ENCODE measurements at places on chromosomes 2 and 18.
A peak's percentile ranks its signal among the peaks of the same experiment; 100 is the strongest.

- no peak for DNase-seq
Observed at GRCh38 chr2:207103132-207103531, 62.6 kb downstream of the KLF7 start.

DNA sequence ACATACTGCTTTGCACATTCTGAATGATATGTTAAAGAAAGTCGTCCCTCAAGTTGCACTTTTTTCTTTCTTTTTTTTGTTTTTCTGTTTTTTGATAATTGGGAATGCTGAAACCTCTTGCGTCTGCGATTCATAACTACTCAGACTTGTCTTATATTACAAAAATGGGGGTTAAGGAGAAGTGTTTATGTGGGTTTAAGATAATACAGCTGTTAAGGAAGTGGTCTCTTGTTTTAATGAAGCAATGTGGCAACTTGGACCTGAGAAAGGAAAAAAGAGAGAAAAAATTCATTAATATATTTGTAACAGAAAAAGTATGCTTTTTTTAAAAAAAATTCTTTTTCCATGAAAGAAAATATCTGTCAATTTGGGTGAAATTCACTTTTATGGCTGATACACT, 268.5 kb upstream of the CCDC68 start:
- no peak for DNase-seq

DNA sequence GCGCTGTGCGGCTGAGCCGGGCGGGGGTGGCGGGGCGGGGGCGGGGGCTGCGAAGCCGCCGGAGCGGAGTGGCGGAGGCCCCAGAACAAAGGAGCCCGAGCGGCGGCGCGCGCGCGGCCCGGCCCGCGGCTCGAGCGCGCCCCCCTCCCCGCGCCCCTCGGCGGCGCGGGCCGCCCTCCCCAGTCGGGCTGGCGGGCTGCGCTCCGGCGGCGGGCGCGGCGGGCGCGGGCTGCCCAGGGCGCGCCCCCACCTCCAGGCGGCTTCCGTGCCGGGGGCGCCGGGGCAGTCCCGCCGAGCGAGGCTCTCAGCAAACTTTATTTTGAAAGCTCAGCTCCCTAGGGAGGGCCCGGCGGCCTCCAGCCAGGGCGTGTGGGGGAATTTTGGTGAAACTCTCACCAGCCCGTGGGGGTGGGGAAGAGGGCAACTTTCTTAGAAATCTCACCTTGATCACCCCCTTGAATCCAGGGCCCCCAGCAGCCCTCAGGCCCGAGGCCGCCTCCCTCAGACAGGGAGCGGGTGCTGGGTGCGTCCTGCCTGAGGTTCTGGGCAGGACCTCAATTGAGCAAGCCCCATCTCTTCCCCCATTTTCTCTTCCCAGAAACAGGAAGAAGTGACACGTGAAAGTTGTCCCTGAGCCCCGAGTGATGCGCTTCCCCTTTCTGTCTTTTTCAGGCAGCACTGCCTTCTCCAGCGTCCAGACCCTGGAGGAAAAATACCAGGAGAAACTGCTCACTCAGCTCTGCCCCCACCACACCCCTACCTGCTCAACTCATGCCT, 786 bp downstream of the TET3 start:
- DNase-seq: peak; percentile 84

GRCh38 chr18:70384181-70384790, 95.4 kb downstream of the SOCS6 start:
- no peak for DNase-seq

GRCh38 chr2:60468382-60469085, 84.9 kb downstream of the BCL11A start:
- DNase-seq: no peak

DNA sequence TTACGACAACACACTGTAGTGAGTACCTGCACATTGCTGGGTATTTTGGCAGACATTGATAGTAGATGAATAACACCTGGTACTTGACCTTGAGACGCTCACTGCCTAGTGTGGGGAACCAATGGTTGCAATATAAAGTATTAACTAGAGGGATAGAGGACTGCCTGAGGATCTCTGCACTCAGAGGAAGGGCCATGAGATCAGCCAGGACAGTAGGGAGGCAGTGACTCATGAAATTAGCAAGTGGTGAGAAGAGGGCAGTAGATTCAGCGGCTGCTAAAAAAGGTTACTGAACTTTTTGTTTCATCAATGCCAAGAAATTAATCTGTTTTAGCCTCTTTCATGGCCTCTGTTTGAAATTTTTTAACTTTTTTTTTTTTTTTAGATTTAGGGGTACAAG, 250.8 kb upstream of the TCF4 start:
- peak; percentile 35 for DNase-seq

Data from suppressor macrophage (primary cell).